ENCODE measurements at places on chromosomes 2 and 18.
A peak's percentile ranks its signal among the peaks of the same experiment; 100 is the strongest.

GRCh38 chr2:229268626-229269025 lies 2.5 kb downstream of the PID1 start:
- no peak for DNase-seq

DNA sequence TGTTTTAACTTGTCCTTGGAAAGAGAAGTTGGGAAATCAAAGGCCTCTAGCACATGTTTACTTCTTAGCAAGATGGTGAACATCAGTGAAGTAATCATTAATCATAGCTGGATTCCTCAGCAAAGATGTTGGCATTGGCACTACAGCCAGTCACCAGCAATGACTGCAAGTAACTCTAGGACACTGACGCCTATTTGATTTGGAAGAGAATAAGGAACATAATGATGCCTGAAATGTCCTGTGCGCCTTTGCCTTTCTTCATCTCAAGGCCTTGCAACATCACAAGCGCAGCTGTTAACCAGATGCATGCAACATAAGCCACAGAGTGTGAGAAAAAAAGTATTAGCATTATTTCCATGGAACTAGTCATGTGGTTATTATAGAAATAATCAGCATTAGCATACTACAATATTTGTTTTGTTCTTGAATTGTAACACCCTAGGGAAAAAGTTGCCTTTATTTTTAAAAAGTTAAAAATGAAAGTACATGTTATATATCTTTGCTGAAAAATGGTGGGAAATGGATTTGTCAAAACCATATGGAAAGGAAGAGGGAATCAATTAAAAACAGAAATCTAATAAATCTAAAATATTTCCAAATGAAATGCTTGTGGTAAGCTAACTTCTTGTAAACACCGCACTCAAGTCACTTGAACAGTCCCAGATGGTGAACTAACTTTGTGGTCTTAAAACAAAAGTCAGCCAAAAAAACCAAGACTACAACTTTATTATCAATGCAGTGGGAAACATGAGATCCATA lies 55.6 kb downstream of the THADA start:
- DNase-seq = no peak

GRCh38 chr2:14297906-14298305 lies 334.6 kb upstream of the LRATD1 start:
- no peak for DNase-seq

DNA sequence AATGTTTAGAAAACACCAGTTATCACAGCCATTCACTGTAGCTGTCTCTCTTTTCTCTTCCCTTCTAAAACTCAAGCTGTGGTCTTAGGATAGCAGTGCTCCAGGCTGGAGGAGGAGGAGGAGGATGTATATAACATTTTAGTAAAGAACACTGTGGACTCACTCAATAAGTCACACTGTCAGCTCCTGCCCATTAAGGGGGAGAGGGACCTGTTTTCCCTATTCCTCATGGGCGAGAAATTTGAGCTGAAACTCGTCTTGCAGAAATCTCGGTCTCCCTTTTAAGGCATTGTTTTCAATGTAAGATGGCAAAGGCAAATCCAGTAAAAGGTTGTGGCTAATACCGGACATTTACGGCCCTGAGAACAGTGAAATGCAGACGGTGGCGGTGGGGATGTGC lies 114.8 kb upstream of the ZNF236 start:
- DNase-seq = no peak

GRCh38 chr2:19312949-19313348 lies 45.5 kb downstream of the OSR1 start:
- DNase-seq = no peak

DNA sequence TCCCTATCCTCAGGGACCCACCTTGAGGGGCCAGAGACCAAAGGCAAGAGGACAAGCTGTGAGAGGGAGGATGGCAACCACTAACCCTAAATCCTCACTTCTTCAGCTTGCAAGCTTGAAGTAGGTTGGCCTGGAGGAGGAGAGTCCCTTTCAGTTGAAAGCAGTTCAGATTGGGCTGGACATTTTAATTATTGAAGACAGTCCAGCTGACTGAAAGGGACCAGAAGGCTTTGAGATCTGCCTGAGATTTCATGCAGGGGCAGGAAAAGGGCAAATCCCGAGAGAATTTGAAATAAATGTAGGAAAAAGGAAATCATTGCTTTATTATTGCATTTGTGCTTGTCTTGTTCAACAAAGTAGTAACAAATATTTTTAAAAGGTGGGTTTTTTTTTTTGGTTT lies 118.9 kb upstream of the STON1 start:
- DNase-seq = no peak

GRCh38 chr2:172090044-172090961 lies 5.0 kb downstream of the DLX1 start:
- peak; percentile 97 for DNase-seq

GRCh38 chr2:80499095-80499494 lies 194.5 kb upstream of the LRRTM1 start:
- DNase-seq = no peak

- no peak for DNase-seq
Observed at GRCh38 chr2:105114551-105114950, 76.7 kb downstream of the MRPS9 start.

DNA sequence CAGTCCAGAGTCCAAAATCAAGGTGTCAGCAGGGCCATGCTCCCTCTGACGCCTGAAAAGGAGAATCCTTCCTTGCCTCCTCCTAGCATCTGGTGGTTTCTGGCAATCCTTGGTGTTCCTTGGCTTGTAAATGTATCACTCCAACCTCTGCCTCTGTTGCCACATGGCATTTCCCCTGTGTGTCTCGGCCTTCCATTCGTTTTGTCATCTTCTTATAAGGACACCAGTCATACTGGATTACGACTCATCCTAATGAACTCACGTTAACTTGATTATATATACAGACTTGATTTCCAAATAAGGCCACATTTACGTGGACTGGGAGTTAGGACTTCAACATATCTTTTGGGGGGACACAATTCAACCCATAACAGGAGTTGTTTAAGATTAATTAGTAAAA lies 15.8 kb downstream of the PMAIP1 start:
- DNase-seq = no peak

GRCh38 chr18:9139400-9140039 lies 2.9 kb downstream of the ANKRD12 start:
- no peak for DNase-seq

DNA sequence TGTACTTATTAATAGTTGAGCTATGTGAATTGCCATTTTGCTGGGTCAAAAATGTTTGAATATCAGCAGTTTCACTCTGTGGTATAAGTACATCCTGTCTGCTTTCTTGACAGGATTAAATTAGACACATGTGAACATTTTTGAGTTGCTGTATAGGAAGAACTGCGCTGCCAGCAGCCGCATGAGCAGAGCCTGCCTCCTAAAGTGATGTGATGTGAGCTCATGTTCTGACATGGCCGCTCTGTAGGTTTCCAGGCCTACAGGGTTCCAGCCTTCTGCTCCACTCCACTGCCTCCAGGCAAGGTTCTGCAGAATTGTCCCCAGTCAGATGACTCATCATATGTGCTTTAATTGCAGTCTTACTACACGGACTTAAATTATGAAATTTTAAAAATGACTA lies 119.7 kb upstream of the NFATC1 start:
- DNase-seq = no peak

DNA sequence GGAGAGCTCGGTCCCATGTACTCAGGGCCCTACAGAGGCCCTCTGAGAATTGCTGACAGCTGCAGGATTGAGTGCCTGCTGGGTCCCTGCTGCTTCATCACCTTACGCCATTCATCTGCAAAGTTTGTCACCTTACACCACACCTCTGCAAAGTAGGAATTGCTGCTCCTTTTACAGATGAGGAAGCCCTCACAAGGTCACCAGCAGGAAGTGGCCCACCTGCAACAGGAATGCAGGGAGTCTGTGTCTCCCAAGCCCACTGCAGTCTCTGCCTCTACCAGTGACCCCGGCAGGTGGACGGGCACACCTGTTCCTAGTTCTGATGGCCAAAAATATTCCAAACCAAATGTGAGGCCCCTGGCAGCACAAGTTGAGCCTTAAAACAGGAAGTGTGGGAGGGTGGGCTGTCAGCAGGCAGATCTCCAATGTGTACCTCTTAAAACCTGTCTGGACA lies 441.4 kb downstream of the NBAS start:
- no peak for DNase-seq

DNA sequence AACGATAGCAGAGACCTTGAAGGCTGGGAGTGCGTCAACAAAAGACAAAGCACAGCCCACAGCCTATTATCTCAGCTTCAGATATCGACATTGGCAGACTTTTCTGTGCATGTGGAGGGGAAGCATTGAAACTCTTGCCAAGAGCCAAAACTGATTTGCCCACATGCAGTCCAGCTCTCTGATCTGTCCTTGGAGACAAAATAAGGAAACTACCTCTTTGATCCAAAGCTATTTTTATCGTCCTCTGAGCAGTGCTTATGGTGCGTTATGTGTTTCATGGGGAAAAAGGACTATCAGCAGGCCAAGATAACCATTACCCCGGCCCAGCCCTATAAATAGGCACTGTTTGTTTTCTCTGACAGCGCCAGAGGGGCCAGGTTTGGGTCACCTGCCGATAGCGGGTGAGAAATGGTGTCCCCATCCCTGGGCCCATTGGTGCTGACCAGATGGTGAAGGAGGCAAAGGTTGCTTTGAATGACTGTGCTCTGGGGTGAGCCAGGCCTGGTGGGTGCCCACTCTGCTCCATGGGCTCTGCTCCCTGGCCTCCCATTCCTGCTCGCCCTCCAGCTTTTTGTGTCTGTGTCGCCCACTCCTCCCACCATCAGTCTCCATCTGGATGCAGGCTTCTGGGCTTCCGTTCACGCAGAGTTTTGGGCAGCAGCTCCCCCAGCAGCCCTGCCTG lies 176.1 kb upstream of the HS6ST1 start:
- DNase-seq = peak; percentile 16

GRCh38 chr2:167925758-167926157 lies 321.6 kb downstream of the STK39 start:
- no peak for DNase-seq

DNA sequence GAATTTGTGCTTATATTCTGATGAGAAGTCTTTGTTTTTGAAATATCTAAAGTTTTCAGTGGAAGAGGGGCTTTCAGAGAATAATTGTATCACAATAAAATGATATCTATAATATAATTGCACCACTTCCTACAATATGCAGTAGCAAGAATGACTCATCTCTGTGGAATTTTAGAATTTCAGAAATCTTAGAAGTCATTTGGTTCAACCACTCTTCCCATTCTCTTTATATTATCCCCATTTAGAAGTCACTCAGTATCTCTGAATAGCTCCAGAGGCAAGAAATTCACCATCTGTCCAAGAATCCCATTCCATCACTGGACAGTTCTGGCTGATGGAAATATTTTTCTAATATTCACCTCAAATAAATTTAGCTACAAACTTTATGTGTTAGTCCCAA lies 59.3 kb upstream of the CCDC68 start:
- DNase-seq = no peak

GRCh38 chr2:231701456-231702373 lies 6.6 kb upstream of the PTMA start:
- DNase-seq = peak; percentile 63

DNA sequence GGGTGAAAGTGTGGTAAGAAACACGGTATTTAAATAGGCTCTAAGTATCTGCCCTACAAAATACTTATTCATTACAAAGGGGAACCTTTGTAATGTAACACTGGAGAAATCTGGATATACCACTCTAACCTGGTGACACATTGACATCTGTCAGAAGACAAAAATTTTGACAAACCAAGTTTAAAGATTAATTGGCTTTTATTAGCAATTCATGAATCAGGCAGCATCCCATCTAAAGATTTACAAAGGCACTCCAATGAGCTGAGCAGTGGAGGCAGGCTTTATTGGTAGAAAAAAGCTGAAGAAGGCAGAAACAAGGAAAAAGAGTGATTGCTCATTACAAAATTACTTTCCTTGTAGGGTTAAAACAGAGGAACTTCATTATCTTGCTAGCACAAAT lies 35.0 kb downstream of the BMPR2 start:
- DNase-seq = no peak

DNA sequence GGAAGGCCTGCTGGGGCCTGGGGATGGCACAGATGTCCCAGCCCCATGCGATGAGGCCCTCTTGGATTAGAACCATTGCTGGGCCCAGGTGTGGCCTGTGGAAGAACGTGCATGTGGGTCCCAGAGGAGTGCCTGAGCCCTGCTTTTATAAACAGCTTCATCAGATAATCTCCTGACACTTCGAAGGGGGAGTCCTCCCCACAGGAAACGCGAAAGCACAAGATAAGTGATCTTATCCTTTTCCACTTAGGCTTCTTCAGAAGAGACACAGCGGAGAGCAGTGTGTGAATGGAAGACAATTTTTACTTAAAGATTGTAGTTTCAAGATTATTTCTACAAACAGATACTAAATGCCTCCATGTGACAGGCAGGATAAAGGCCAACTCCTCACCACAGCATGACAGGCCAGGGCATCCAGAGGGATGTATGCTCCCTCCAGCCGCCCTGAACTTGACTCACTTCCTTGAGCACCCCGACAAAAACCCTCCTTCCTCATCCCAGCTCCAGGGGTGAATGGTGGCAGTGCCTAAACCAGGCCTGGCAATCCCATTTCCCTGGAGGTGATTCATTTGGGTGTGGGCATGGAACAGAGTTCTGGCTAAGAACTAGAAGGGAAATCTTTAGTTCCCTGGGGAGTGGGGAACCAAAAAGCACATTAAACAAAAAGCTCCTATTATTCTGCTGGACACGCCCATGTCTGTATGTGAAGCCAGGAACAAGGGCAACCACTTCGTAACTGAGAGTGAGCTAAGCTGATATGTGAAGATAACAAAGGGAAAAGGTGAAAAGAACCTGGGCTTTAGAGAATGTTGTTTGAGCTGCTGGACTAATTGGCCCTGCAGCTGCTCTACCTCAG lies 56.2 kb upstream of the TMEM163 start:
- no peak for DNase-seq

DNA sequence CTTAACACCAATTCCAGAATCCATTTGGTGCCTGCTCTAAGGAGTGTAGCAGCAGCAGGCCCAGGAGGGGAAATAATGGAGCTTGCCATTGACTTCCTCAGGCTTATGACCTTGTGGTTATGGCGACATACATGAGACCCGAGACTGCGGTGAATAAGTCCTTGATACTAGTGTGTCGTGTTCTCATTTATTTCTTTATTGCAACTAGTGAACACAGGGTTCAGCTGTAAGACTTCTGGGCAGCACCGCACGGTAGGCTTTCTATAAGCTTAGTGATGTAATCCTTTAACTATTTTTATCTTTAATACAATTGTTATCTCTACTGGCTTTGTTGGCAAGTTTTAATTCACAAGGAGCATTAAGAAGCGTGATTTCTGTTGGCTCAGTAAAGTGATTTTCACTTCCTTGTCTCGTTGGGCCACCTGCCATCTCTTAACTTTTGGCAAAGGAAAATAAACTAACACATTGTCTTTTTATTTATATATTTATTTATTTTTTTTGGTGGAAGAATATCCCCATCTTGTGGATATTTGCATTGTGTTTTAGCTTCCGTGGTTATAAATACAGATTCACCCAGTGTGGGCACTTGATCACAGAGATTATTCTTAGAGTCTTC lies 139.8 kb downstream of the LTBP1 start:
- DNase-seq = no peak
